ENCODE measurements at places on chromosomes 16 and 17. TPM values are rescaled to one million over a fixed set of nuclear protein-coding genes. Genes with fewer than 3 reads are reported as not detected.

- DNase-seq, result no peak
These were observed 53.6 kb upstream of the ATF7IP2 start for GRCh38 chr16:10332241-10332640.

GRCh38 chr16:85926370-85926769 is 27.4 kb downstream of the IRF8 start:
- no peak for DNase-seq

DNA sequence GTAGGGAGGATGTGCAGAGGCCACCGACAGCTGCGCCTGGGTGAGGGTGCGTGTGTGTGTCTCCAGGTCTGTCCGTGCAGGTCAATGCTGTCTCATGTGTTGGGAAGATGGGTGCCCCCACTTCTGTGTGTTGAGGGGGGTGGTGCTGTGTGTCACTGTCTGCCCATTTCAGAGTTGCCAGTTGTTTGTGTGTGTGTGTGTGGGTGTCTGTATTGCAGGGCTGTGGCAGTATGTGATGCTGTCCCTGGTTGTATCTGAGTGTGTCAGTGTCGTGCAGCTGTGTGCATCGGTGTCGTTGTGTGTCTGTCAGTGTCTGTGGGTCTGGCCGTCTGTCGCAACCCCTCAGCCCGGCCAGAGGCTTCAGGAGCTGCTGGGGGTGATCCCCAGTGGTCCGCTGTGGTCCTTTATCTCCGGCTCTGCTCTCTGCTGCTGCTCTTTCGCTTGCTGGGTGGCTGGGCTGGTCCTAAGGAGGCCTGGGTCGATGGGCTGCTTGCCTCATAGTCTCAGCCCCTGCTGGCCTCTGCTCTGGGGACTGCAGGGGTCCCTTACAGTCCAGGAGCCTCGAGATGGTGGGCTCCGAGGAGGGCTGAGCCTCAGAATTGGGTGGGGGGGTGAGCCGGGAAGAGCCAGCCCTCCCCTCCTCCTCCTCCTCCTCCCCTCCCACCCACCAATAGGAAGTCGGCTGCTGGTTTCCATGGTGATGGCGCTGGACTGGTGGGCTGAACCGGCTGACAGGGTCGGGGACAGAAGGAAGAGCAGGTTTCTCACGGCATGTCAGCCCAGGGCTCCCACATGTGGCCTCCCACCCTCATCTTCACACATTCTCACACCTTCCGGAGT is at the start of gene TSPOAP1:
TSS of gene TSPOAP1 (minus strand) at position 601 of the 840 bp plus-strand sequence. CDS start 875 bp downstream, outside the sequence.
- peak; percentile 88 for DNase-seq

DNA sequence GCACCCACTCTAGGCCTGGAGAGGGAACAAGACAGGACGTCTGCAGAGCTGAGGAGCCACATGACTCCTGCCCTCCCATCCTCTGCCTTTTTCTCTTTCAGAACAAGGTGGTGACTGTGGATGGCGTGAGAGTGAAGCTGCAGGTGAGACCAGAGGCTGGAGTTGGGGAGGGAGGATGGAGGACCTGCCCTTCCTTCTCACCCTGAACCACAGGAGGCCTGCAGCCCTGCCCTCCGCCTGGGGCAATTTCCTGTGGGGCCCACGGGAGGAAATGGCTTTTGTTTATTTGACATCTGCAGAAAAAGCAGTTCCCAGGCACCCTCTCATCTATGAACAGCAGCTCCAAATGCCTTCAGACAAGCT is 5.1 kb downstream of the RAB37 start:
- peak; percentile 80 for DNase-seq

- no peak for DNase-seq
These were observed at the start of gene CIBAR2 for GRCh38 chr16:85112364-85112763. CIBAR2 (minus strand) TSS chr16:85112472; CDS start chr16:85112352, 120 bp downstream.

DNA sequence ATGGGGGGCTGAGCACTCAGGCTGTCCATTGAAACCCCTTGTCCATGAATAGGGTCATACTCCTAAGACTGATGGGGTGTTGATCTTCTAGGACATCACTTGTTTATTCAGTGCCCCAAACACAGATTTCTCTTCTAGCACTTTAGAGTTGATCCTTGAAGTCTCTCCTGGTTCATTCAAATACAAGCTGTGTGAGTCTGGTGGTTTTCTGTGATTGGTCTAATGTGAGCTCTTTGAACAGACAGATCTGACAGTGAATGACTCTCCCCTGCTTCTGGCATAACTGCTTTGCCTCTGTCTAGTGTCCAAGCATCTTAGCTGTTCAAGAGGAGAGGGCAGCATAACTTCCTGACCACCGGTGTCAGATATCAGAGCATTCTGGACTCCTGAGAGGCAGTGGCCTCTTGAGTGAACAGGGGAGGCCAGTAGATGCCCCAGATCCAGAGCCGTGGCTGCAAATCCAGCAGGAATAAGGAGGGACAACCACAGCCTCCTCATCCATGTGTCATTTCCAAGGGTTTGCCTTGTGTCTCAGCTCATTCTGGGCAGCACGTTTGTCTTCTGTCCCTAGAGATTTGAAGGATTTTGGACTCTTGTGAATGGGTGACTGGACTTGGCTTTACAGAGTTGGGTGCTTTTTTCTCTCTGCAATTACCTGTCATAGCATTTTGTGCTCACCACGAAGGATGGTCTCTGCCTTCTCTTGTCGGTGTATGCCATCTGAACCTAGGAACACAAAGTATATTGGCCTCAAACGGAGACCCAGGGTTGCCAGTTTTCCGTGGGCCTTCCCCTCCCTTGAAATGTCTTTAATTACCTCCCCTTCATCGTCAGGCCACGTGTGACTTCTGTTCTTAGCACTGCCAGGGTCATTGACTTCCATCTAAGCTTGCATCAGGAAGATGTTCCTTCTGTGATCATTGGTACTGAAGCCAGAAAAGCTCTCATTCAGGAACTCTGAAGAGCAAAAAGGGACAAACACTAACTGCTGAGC is 13.9 kb upstream of the CLEC18C start:
- DNase-seq, result peak; percentile 35

DNA sequence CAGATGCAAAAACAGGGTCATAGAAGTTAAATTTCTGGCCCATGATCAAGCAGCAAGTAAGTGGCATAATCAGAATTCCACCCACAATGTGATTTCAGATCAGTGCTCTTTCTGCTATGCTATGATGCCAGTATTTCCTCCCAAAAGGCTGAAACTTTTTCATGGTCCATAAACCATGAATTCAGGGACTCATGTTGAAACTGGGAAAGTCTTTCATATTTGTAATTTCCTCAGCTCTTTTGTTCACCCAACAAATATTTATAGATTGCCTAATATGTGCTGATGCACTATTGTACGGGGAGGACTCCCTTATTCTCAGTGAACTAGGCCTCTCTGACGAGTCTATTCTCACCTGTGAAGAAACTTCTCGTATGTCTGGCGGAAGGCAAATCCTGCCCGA is 156.3 kb downstream of the MYO1D start:
- no peak for DNase-seq

DNA sequence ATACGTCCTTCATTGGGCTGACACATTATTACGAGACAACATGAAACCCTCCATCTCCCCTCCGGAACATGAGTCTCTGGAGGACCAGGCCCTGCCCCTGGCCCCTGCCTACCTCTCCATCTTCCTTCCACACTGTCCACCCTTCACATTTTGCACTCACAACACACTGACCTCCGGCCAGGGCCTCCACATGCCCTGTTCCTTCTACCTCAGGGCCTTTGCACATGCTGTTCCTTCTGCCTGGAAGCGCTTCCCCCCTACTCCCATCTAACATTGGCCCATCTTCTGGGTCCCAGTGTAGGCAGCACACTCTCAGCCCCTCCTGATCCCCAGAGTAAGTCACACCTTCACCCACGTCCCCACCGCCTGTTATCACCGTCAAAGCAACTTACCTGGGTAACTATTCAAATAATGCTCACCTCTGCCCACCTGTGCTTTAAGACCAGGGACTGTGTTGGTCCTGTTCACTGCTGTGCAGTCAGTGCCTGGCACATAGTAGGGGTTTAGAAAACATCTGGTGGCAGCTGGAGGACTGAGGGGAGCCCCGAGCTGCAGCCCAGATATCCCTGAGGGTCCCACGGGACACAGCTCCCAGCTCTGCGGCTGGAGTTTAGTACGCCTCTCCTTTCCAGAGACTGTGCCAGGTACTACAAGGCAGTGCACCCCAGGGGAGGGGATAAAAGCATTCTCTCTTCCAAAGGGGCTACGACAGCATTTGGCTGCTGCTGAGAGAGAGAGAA is 27.2 kb downstream of the RPH3AL start:
- no peak for DNase-seq

DNA sequence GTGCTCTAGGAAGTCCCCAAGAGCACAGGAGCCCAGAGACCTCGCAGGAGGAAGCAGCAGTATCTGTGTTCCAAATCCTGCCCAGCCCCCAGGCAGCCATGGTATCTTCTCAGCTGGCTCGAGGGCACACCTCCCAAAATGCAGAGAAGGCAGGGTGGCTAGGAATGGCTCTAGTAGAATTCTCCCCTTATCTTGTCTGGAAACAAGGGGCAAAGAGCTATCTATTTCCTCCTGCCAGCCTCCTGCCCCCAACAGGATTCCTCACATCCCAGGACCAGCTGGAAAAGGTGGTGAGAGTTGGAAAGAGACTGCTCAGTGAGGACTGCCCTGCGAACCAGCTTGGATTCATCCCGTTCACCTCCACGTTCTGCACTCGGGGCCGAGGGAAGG is 8.6 kb upstream of the TSPOAP1 start:
- DNase-seq, result peak; percentile 73

DNA sequence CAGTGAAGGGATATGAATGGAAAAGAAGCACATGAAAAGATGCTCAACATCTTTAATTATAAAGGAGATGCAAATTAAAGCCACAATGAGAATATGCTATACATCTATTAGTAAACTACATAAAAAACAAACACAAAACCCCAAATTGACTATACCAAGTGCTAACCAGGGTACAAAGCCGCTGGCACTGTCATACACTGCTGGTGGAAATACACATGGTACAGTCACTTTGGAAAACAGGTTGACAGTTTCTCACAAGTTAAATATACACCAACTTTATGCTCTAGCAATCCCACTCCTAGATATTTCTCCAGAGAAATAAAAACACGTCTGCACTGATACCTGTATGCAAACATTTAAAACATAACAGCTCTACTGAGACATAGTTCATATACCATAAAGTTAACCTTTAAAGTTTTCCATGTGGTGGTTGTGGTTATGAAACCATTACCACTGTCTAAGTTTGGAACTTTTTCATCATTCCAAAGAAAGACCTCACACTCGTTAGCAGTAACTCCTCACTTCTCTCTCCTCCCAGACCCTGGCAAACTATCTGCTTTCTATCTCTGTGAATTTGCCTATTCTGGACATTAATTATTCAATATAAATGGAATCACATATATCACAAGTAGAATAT is 42.7 kb downstream of the ADGRG5 start:
- no peak for DNase-seq

DNA sequence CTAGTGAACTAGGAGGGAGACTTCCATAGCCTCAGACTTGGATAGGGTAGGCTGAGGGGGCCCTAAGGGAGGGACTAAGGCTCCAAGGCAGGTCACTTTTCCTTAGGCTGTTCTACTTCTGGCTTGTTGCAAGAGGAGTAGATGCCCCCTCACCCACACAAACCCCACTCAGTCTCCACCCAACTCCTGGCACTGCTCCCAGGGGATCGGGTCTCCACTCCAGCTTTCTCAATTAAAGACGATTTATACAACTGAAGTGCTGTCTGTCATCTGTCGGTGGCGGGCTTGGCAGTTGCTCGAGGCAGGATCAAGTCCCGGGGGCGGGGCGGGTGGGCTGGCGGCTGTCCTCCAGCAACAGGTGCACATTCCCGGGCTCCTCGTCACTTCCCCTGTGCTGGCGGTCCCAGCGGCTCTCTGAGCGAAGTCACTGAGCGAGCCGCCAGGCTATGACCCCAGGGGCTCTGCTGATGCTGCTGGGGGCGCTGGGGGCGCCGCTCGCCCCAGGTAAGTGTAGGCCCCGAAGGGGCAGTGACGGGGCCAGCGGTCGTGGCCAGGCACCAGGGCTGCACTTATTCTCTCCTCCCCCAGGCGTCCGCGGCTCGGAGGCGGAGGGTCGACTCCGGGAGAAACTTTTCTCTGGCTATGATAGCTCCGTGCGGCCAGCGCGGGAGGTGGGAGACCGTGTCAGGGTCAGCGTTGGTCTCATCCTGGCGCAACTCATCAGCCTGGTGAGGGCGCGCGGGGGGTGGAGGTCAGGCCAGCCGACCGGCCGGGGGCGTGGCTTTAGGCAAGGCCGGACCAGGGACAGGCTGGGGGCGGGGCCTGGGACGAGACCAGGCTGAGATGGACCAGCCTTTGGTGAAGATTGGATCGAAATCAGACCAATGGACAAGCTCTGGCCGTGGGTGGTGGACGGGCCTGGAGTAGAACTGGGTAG is at the start of gene CHRNB1:
TSS of gene CHRNB1 (plus strand) at position 380 of the 937 bp plus-strand sequence. CDS start at position 447, 67 bp downstream.
- peak; percentile 72 for DNase-seq

GRCh38 chr17:80513892-80514291 is 30.7 kb upstream of the RPTOR start:
- peak; percentile 56 for DNase-seq

DNA sequence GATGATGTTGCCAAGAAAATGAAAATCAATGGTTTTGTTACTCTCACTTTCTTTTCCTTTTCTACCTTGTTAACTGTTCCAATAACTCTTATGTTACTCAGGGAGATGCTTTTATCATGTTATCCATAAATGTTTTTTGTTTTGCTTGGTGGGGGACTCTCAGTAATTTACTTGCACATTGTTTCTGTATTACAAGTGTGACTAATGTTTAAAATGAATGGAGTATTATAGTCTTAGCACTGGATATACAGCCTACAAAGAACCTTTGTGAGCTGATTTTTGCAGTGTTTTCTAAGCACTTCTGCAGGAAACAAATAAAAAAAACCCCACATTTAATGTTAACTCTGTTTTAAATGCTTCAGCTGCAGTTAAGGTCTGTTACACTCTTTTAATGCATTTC is 12.1 kb downstream of the VMP1 start:
- DNase-seq, result no peak

GRCh38 chr17:32482568-32483320 is 4.0 kb upstream of the CDK5R1 start:
- no peak for DNase-seq

GRCh38 chr16:73231379-73231778 is 183.5 kb upstream of the ZFHX3 start:
- no peak for DNase-seq

DNA sequence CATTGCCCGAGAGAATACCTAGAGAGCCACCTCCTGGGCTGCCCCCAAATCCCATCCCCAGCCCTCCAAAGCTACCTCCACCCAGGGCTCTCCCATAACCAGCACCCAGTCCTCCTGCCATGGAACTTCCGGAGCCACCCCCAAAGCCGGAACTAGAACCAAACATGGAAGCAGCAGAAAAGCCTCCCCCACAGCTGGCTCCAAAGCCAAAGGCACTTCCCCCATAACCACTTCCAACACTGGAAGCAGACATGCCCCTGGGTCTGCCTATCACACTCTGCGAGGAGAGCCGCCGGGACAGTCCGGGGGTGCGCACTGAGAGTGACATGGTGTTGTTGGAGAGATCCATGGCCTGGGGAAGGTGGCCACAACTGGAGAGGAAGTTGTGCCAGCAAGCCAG is at the start of gene KRT12:
TSS of gene KRT12 (minus strand) at position 386 of the 400 bp plus-strand sequence. CDS start at position 349, 37 bp downstream.
- DNase-seq, result no peak

The RHBDL3 gene
- 0.40 TPM for total RNA-seq

The ABCC11 gene
- not detected for total RNA-seq

The RRAD gene
- 2.3 TPM for total RNA-seq

The MLYCD gene
- total RNA-seq, result 6.1 TPM

The TMIGD1 gene
- not detected for total RNA-seq

The TOX3 gene
- not detected for total RNA-seq

The NAGS gene
- 1.9 TPM for total RNA-seq

The TMEM94 gene
- 106 TPM for total RNA-seq

The CDRT15 gene
- not detected for total RNA-seq

The RECQL5 gene
- total RNA-seq, result 59.7 TPM

The TAOK2 gene
- total RNA-seq, result 39.6 TPM

The KRTAP4-4 gene
- not detected for total RNA-seq

The STH gene
- not detected for total RNA-seq

The CFAP20 gene
- total RNA-seq, result 39.2 TPM

The PRSS8 gene
- total RNA-seq, result not detected

Data from natural killer cell treated with Interleukin-12 subunit alpha and Interleukin-12 subunit beta and Interleukin-15 and Interleukin-18, amount 100 ng/mL, for 72 hours (primary cell).